Activated CD4-positive, alpha-beta memory T cell treated with anti-CD3 and anti-CD28 coated beads, Interleukin-2, amount 10 ng/mL, durations not matched to agents 7 days and 5 days (primary cell): ENCODE measurements at places on chromosomes 6 and 20. TPM values are rescaled to one million over a fixed set of nuclear protein-coding genes. Genes with fewer than 3 reads are reported as not detected.

Gene RHAG
- total RNA-seq = not detected

Gene FOXS1
- not detected for total RNA-seq

Gene INSM1
- total RNA-seq = not detected

- no peaks in the 10 kb centered on the region for H3K4me1 ChIP-seq
- H3K4me3 ChIP-seq = no peak overlapping the region
- no peaks in the 10 kb centered on the region for H3K36me3 ChIP-seq
- H3K27me3 ChIP-seq = peaks cover 1% of the 10 kb centered on the region
Measured at GRCh38 chr6:71049198-71049770, 92.4 kb upstream of the B3GAT2 start.

DNA sequence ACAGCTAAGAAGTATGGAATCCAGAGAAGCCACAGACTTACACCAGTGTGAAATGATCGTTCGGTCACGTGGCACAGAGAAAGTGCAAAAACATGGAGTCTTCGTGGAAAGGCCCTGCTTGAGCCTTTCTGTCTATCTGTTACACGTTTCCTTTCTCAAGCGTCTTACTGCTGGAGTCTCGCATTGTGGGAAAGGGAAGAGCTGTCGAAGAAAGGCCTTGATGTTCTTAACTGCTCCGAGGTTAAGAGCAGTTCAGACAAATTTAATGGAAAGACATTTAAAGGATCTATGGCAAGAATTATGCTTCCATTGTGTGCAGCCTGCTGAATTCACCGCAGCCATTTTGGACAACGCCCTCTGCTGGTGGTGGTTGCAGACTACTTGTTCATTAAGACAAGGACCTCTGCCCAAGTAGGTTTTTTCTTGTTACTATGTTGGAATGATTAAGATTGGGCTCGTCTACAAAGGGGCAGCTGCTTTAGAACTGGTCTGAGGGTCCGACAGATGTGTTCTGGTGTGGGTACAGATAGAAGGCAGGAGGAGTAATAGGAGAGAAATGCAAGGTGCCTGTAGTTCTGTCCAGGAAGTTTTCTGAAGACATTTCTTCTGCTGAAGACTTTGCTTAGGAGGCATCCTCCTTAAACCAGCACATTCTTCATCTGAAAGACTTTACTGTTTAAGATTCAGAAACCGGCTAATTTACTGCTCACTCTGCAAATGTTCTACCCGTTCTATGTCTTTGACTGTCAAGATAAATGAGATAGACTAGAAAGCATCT is 24.7 kb upstream of the CCN6 start:
- no peak overlapping the region for H3K4me3 ChIP-seq
- DNase-seq = peak; percentile 77
- H3K27ac ChIP-seq = peak overlapping the region; percentile 77
- peaks cover 2% of the 10 kb centered on the region for H3K36me3 ChIP-seq

GRCh38 chr6:99613409-99613704 is 6.7 kb downstream of the PRDM13 start:
- H3K36me3 ChIP-seq = no peaks in the 10 kb centered on the region
- H3K4me1 ChIP-seq = peaks cover 40% of the 10 kb centered on the region
- H3K27ac ChIP-seq = no peak overlapping the region
- H3K4me3 ChIP-seq = peak overlapping the region; percentile 27
- peak; percentile 47 for DNase-seq

GRCh38 chr6:144156338-144156737 is 6.0 kb downstream of the STX11 start:
- DNase-seq = no peak
- no peak overlapping the region for H3K4me3 ChIP-seq
- peaks cover 83% of the 10 kb centered on the region for H3K36me3 ChIP-seq
- no peaks in the 10 kb centered on the region for H3K27me3 ChIP-seq
- peaks cover 59% of the 10 kb centered on the region for H3K4me1 ChIP-seq

- no peak overlapping the region for H3K4me3 ChIP-seq
- no peak overlapping the region for H3K27ac ChIP-seq
- H3K36me3 ChIP-seq = no peaks in the 10 kb centered on the region
Measured at GRCh38 chr6:19632786-19633185, 204.4 kb upstream of the ID4 start.

DNA sequence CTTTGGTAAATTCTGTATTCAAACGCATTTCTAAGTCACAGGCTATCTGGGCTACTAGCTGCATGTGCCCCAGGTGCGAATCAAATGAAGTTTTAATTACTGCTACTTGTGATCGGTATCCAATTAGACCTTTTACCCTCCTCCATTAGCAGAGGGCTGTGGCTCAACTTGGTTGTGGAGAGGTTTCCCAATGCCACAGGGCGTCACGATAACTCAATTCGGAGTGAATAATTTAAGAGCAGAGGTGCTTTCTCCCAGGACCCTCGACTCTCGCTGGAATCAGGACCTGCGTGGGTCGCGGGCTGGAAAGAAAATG is 640 bp downstream of the SAYSD1 start:
- H3K4me1 ChIP-seq = peaks cover 52% of the 10 kb centered on the region
- no peak for DNase-seq
- H3K27ac ChIP-seq = peak overlapping the region; percentile 94

DNA sequence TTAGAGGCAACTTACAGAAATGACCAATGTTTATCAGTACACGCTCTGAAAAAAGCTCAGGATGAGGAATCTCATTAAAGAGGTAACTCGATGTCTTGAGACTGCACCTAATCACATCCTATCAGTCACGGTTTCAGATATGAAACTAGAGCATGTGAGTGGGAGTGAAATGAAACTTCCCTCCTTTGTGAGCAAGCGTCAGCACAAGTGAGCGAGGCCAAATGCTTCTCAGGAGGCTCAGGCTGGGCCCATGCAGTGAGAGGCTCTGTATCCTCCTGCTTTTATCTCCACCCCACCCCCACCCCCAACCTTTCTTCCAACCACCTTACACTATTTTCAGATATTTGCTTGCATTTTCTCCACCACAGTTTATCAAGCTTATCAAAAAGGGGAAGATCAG is 140.8 kb upstream of the RIMS1 start:
- no peaks in the 10 kb centered on the region for H3K27me3 ChIP-seq
- no peaks in the 10 kb centered on the region for H3K36me3 ChIP-seq
- no peak overlapping the region for H3K27ac ChIP-seq
- H3K4me1 ChIP-seq = no peaks in the 10 kb centered on the region
- no peak for DNase-seq

DNA sequence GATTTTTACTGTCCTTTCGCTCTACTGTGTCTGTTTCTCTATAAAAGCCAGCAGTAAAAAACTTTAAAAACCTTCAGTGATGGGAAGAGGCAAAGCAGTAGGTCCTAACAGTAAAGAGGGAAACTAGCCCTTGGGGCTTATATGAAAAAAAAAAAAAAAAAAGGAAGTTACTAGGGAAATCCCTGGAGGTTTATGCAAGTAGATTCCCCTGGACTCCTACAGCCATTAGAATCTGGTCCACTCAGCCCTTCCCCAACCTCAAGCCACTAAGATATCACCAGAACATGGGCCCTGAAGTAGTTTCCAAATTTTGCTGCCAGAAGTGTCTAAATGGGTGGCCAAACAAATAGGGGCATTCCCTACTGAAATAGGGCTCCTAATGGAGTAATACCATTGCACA is 70.5 kb upstream of the HINT3 start:
- no peaks in the 10 kb centered on the region for H3K27me3 ChIP-seq
- no peak overlapping the region for H3K4me3 ChIP-seq
- H3K36me3 ChIP-seq = peaks cover 47% of the 10 kb centered on the region
- no peak for DNase-seq
- H3K27ac ChIP-seq = no peak overlapping the region

- peaks cover 3% of the 10 kb centered on the region for H3K27me3 ChIP-seq
- H3K36me3 ChIP-seq = no peaks in the 10 kb centered on the region
- DNase-seq = peak; percentile 68
Measured at GRCh38 chr20:57089699-57090144, 176.7 kb downstream of the BMP7 start.

DNA sequence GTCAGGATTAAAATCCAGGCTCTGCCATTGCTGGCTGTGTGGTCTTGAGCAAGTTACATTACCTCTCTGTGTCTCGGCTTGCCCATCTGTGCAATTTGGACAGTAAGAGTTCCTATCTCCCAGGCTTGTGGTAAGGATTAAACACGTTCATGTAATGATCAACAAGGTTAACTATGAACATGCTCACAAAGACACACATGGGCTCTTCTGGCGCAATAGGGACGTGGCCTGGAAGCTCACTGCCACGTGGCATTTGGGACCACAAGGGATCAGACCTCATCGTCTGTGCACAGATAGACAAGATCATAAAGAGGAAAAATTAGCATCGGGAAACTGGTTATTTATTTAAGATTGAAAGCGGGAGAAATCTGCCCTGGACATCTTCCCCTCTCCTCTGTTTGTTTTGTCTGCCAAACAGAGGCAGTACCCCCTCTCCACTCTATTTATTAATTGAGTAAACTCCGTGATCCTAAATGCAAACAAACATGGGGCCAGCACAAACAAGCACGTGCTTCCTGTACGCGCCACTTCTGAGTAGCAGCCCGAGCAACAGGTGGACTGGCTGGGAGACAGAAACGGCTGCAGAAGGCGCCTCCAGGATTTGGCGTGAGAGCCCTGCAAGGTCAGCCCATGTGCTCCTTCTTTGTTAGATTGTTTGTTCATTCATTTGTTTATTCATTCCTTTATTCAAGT is 95.0 kb downstream of the CDH26 start:
- peaks cover 42% of the 10 kb centered on the region for H3K4me1 ChIP-seq
- H3K27me3 ChIP-seq = peaks cover 5% of the 10 kb centered on the region
- H3K36me3 ChIP-seq = no peaks in the 10 kb centered on the region
- no peak overlapping the region for H3K27ac ChIP-seq

DNA sequence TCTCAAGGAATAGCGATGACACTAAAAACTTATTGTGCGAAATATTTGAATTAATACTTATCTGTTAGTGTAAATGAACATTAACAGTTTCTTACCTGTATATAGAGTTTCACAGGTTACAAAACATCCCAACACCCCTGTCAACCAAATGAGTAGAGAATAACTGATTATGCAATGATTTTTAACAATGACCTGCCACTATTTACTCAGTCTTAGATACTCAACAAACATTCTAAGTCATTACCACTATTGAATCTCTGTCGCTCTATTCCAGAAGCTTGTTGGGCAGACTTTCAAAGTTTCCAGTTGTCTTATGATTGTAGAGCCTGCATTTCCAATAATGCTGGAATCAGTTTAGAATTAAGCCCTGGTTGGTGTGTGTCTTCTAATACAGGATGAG is 85.5 kb downstream of the RNF182 start:
- no peak for DNase-seq
- H3K27ac ChIP-seq = no peak overlapping the region
- no peak overlapping the region for H3K4me3 ChIP-seq
- peaks cover 15% of the 10 kb centered on the region for H3K27me3 ChIP-seq

DNA sequence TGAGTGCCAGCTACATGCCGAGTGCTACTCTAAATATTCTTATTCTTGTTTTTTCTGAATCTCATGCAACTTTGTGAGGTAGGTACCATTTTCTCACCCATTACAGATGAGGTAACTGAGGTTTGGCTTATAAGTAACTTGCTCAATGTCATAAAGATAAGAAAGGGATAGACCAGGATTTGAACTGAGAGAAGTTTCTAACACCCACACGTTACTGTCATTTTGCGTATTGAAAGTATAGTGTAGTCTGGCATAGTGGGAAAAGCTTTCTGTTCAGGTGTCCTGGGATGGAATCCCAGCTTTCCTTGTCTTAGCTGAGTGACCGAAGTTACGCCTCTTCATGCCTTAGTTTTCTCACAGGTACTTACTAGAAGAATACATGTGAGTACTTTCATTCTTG is 50.5 kb downstream of the HIVEP1 start:
- H3K4me1 ChIP-seq = peaks cover 61% of the 10 kb centered on the region
- no peak overlapping the region for H3K27ac ChIP-seq
- no peak for DNase-seq
- peaks cover 8% of the 10 kb centered on the region for H3K36me3 ChIP-seq
- H3K27me3 ChIP-seq = no peaks in the 10 kb centered on the region

DNA sequence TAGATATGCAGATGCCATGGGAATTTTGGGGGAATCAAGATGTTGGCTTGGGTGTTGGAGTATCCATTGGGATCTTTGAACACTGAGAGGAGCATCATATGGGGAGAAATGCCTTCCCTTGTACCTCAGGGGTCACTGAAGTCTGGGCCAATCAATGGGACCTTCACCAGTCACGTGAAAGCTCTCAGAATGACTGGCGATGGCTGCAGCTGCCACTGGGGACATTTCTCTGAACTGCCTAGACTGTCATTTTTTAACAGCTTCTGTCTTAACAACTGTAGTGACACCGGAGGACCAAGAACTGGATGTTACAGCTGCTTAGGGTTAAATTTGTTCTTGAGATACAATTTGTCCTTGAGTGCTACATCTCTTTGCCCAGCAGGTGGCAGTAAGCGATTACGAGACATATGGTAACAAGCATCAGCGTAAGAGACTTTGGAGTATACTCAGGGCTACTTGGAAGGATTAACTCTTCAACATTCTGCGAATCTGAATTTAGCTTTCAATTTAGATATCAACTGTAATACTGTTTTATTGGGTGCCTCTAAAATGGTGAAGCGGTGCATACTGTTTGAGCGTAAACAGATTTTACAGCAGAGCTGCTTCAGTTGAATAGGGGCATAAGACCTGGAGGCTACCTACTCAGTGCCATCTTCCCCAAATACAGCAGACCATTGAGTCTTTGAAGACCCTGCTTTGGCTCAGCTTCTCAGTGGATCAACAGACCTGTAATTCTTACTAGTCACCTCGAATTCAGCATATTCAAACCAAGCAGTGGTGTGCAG is 36.0 kb downstream of the CCN2 start:
- H3K4me3 ChIP-seq = no peak overlapping the region
- H3K27me3 ChIP-seq = peaks cover 56% of the 10 kb centered on the region
- peaks cover 22% of the 10 kb centered on the region for H3K4me1 ChIP-seq
- DNase-seq = peak; percentile 59

GRCh38 chr20:16569246-16570153 is 3.7 kb downstream of the KIF16B start:
- H3K27ac ChIP-seq = no peak overlapping the region
- H3K4me3 ChIP-seq = no peak overlapping the region
- no peaks in the 10 kb centered on the region for H3K27me3 ChIP-seq
- no peak for DNase-seq
- no peaks in the 10 kb centered on the region for H3K36me3 ChIP-seq
- H3K4me1 ChIP-seq = peaks cover 31% of the 10 kb centered on the region

GRCh38 chr6:108748055-108748454 is 100.2 kb upstream of the ARMC2 start:
- H3K4me1 ChIP-seq = peaks cover 8% of the 10 kb centered on the region
- no peak for DNase-seq
- H3K27ac ChIP-seq = no peak overlapping the region
- no peak overlapping the region for H3K4me3 ChIP-seq

DNA sequence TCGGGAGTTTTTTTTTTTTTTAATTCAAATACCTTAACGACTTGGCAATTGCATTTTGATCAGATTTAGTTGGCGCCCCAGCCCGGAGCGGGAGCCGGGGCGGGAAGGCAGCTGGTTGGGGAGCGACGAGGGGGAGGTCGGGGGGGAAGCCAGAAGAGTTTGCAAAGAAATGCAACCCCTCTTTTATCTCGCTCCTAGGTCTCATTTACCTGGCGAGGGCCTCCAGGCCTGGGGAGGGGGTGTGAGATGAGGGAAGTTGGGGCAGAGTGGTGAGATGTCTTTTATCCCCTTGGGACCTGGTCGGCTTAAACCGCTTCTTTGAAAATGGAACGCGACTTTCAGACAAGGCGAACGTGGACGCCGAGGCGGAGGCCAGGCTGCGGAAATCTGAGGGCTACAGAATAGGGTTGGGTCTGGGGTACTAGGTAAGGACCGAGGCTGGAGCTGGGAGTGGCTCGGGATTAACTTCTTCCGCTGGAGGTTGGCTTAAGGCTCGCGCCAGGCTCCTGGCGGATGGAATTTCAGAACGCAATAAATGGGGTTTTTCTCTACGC is 40.3 kb downstream of the NCR2 start:
- no peaks in the 10 kb centered on the region for H3K36me3 ChIP-seq
- DNase-seq = no peak
- H3K4me3 ChIP-seq = no peak overlapping the region
- H3K4me1 ChIP-seq = peaks cover 26% of the 10 kb centered on the region
- peaks cover 85% of the 10 kb centered on the region for H3K27me3 ChIP-seq
